ENCODE measurements at places on chromosomes 7 and 10.

- DNase-seq = no peak
Observed at GRCh38 chr7:18552316-18552916, 56.9 kb downstream of the HDAC9 start.

DNA sequence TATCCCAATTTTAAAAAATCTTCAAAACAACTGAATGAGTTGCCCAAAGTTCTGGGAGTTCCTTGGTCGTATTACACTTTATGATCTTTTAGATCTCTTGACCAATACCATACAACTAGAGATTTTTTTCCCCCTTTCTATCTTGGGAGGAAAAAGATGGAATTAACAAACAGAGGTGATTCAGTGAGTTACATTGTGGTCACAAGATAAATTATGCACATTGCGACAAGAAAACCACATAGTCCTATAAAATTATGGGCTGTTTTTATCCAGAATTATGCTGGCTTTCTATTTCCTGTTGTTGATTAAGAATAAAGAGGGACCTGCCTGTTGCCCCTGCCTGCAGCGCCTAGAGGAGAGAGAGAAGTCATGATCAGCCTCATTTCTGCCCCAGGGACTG is 8.2 kb upstream of the SGPL1 start:
- DNase-seq = no peak

DNA sequence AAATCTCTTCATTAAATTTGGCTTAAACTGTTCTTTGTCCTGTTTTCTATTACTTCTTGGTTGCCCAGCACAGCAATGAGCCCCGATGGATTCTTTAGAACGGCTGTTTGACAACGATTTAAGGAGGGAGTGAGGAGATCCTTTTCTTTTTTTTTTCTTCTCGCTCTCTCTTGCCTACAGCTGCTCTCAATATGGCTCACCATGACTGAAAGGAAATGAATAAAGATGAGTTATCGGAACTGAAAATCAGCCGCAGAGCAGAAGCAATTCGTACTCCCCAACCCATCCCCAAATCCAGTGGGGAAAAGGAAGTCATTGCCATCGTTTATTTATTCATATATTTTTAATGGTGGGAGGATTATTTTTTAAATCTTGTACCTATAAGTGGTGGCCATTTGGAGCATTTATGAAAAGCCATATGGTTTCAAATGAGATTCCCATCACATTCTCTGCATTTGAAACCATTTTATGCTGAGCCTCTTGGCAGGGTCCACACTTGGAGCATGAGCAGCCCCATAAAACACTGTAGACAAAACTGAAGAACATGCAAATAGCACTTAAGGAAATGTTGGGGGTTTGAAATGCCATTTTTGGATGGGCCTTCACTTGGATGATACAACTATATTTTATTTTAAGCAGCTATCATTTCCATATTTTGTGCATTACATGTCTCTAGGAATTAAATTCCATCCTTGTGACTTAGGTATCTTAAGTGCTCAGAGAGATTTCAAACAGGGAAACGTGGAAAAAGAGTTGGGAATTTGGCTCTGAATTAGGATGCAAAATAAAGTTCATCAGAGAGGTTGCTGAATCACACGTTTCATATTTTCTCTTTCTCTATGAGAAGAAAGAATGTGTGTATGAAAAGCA is 107.7 kb upstream of the FZD1 start:
- DNase-seq = no peak

DNA sequence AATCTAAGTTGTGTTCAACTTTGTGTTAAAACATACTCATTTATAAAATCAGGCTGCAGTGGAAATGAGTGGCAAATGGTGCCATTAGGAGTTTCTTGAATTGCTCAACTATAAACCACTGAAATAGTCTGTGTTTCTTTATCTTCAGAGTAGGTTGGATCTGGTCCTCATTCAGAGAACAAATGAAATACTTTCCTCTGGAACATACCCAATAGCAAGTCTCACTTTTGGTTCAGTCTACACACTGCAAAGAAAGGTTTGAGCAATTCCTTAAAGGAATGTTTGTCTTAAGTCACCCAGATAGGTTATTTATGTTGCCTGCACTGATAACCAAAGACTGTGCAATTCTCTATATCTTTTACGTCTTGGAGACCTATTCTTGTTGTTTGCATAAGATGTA is 62.5 kb downstream of the ABCB4 start:
- DNase-seq = no peak

- no peak for DNase-seq
Observed at GRCh38 chr7:32066441-32066840, 3.8 kb downstream of the PDE1C start.

GRCh38 chr7:157664871-157665633 is 328.2 kb downstream of the DNAJB6 start:
- DNase-seq = no peak

GRCh38 chr10:128078136-128078969 is 47.9 kb downstream of the MKI67 start:
- peak; percentile 58 for DNase-seq

- DNase-seq = no peak
Observed at GRCh38 chr7:47498229-47499056, 83.5 kb downstream of the TNS3 start.

DNA sequence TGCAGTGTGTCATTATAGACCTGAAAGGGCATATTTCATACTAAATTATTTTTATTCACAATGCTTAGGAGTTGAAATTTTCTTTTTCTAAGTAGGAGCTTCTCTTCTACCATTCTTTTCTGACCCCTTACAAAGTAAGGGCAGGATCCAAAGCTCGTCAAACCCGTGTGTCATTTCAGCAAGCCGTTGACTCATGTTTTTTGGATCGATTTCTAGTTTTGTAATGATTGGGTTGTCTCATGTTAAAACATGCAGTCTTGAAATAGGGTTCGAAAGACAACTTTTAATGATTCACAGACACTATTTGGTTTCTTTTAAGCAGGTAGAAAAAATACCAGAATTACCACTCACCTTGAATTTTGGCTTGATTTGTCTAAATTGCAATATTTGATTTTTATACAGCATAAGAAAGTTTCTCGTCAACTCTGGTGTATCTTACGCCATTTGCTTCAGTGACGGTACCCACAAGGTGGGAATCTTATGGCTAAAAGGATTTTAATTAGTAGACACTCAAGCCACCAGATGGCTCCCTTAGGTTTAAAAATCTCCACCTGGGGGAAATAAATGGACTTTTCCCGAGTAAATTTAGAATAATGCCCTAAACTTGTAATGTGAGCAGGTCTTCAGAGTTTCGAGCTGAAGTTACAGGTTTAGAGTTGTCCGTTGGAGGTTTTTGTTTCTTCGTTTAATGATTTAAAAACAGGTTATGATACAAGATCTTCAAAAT is 283.4 kb downstream of the CCDC3 start:
- no peak for DNase-seq

GRCh38 chr7:80838643-80839042 is 80.2 kb downstream of the SEMA3C start:
- DNase-seq = no peak

DNA sequence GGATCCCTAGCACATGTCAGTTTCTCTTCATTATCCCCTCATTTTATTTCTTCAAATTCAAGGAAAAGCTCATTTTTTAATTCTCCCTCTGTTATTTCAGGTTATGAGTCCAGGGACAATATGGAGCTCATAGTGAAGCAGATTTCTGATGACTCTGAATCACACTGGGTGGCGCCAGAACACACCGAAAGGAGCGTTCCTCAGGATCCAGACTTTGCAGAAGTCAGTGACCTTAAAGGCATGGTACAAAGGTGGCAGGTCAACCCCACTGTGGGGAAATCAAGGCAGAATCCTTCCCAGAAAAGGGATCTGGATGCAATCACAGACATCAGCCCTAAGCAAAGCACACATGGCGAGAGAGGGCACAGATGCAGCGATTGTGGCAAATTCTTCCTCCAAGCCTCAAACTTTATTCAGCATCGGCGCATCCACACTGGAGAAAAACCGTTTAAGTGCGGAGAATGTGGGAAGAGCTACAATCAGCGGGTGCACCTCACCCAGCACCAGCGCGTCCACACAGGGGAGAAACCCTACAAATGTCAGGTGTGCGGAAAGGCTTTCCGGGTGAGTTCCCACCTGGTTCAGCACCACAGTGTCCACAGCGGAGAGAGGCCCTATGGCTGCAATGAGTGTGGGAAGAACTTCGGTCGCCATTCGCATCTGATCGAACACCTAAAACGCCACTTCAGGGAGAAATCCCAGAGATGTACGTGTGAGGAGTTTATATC is 21.4 kb downstream of the ZKSCAN5 start:
- no peak for DNase-seq

DNA sequence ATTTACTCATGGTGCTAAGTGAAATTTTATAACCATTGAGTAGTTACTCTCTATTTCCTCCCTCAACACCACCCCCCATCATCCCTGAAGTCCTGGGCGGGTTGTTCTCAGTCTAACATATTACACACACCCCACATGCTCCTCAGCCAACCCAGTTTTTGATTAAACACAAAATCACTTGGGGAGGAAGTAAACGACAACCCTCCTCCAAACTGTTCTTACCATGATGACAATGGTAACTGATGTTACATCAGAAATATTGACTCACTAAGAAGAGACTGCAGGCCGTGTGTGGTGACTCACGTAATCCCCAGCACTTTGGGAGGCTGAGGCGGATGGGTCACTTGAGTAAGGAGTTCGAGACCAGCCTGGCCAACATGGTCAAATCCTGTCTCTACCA is 44.2 kb downstream of the RAB11FIP2 start:
- no peak for DNase-seq

- no peak for DNase-seq
Observed at GRCh38 chr10:36608251-36608650, 517.1 kb upstream of the ANKRD30A start.

- no peak for DNase-seq
Observed at GRCh38 chr10:130339911-130340310, 203.7 kb downstream of the GLRX3 start.

GRCh38 chr10:103759100-103759781 is 96.1 kb downstream of the SH3PXD2A start:
- DNase-seq = no peak

DNA sequence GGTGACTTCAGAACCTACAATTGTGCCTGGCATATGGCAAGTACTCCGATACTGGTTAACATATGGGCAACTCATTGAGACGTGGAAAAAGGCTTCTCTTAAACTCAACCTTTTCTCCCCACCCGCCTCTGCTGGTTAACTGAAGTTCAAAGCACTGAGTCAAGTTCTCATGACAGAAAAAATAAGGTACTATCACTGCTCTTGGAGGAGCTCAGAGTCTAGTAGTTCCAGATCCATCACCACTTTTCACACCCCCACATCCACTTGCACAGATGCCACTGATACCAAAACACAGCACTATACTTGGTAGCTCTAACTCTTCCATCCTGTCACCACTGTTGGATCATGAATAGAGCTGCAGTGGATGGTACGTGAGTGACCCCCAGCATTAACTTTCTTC is 36.2 kb downstream of the CCDC6 start:
- no peak for DNase-seq

GRCh38 chr10:104329735-104330134 is 8.5 kb downstream of the ITPRIP start:
- DNase-seq = no peak

- no peak for DNase-seq
Observed at GRCh38 chr10:121983852-121984251, 5.1 kb upstream of the TACC2 start.

GRCh38 chr7:128692623-128693270 is 20.7 kb downstream of the GARIN1A start:
- DNase-seq = no peak

DNA sequence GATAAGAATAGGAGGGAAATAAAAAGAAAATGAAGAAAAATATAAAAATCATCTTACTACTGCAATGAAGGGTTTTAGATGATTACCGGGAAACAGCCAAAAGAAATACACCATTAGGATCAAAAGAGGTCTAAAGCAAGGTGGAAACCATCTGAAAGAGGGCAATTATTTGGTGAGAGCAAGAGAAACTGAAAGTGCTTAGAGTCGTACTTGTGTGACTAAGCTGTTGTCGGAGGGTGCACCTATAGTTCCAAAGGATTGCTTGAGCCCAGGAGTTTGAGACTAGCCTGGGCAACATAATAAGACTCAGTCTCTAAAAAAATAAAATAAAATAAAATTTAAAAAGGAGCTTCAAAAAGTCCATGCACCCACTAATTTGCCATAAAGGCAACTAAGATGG is 169.5 kb downstream of the DKK1 start:
- DNase-seq = no peak

- DNase-seq = no peak
Observed at GRCh38 chr7:81960026-81960425, 190.2 kb upstream of the HGF start.

- DNase-seq = no peak
Observed at GRCh38 chr7:19932549-19933249, 159.3 kb upstream of the TMEM196 start.
